AG09309 (cell line): ENCODE measurements at places on chromosomes 5 and 9.

GRCh38 chr9:118321788-118322187 is 617.6 kb downstream of the TLR4 start:
- DNase-seq = no peak

- DNase-seq = no peak
Observed at GRCh38 chr5:123817267-123817666, 305.3 kb downstream of the CSNK1G3 start.

GRCh38 chr5:76345582-76345981 is 57.5 kb upstream of the IQGAP2 start:
- DNase-seq = no peak

GRCh38 chr9:100427366-100428263 is 672 bp downstream of the MSANTD3 start:
- no peak for DNase-seq

DNA sequence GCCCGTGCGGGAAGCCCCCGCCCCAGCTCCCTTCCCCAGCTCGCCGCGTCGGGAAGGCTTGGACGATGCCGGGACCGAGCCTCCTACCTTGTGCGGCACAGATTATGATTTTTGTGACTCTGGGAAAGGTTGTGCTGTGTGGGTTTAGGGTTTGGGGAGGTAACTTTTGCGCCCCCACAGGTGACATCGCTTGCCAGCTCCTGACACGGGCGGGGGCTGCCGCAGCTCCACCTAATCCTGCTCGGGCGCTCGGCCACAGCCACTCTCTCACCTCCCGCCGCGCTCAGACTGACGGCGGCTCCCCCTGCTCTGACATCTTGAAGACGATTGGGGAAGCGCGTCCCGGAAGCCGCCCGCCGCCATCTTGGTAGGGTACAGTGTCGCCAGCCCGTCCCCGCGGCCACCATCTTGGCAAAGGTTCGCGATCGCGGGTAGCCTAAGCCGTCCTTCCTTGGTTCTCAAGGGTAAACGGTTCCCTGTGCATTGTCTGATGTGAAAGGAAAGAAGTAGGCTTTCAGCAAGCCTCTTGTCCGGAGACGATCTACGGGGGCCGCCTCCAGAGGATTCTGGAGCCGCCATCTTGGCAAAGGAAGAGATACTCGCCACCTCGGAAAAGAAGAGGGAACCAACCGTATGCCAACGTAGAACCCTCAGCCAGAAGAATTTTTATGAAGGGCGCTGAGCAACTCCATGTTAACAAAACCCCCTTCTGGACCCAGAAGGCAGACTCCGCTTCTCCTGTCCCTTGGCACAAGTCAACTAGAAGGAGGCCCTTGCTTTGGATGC is 1.8 kb upstream of the NR3C1 start:
- DNase-seq = no peak
